ENCODE measurements at places on chromosomes 16 and 17. TPM values are rescaled to one million over a fixed set of nuclear protein-coding genes. Genes with fewer than 3 reads are reported as not detected.

DNA sequence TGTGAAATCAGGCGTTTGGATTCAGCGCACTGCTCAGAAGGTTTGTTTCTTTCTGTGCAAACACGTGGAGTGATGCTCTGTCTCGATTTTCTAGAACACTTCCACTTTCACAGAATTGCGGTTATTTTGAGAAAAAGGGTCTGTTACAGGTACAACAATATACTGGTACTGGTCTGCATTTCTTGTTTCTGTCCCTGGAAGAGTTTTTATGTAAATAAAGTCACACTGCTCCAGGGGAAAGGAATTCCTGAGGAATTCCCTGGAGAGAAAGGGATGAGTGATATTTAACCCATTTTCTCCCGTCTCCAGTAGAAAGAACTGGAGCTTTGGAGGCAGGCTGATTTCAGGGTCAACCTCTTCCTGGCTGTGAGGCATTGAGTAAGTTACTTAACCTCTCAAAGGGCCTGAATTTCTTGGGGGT lies 16.2 kb upstream of the RMI2 start:
- H3K4me3 ChIP-seq, result peak overlapping the region; percentile 44
- peak overlapping the region; percentile 47 for H3K27ac ChIP-seq
- no peaks in the 10 kb centered on the region for H3K36me3 ChIP-seq
- DNase-seq, result no peak
- no peaks in the 10 kb centered on the region for H3K27me3 ChIP-seq

Gene TNFRSF13B
- total RNA-seq, result not detected

- DNase-seq, result no peak
- H3K4me3 ChIP-seq, result no peak overlapping the region
- H3K27ac ChIP-seq, result no peak overlapping the region
- peaks cover 8% of the 10 kb centered on the region for H3K4me1 ChIP-seq
- no peaks in the 10 kb centered on the region for H3K27me3 ChIP-seq
Observed at GRCh38 chr17:2177235-2177811, 122.4 kb downstream of the HIC1 start.

DNA sequence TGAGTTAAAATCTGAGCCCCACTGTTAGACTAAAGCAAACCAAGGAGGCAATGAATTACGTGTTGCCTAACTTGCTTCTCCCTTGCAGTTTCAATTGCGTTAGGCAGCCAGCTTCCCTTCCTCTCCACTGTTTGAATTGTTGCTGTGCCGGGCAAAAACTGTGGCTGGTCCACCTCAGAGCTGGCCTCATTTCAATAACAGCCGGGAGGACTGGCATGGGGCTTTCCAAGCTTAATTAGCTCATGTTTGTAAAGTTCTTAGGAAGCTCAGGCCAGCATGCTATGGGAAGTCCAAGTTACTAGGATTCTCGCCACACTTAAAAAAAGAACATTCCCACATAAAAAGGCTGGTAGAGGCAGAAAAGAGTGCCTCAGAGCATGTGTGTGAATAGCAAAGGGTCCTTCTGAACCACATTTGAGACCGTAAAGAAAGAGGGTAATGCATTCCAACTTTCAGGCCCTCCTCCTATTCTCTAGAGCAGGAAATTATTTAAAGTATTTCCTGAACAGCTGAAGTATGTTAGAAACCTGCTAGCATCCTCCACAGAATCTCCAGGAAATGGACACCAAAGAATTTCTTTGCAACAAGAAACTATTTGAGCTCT lies 79.0 kb upstream of the SMURF2 start:
- no peaks in the 10 kb centered on the region for H3K36me3 ChIP-seq
- H3K4me1 ChIP-seq, result peaks cover 23% of the 10 kb centered on the region
- DNase-seq, result no peak

DNA sequence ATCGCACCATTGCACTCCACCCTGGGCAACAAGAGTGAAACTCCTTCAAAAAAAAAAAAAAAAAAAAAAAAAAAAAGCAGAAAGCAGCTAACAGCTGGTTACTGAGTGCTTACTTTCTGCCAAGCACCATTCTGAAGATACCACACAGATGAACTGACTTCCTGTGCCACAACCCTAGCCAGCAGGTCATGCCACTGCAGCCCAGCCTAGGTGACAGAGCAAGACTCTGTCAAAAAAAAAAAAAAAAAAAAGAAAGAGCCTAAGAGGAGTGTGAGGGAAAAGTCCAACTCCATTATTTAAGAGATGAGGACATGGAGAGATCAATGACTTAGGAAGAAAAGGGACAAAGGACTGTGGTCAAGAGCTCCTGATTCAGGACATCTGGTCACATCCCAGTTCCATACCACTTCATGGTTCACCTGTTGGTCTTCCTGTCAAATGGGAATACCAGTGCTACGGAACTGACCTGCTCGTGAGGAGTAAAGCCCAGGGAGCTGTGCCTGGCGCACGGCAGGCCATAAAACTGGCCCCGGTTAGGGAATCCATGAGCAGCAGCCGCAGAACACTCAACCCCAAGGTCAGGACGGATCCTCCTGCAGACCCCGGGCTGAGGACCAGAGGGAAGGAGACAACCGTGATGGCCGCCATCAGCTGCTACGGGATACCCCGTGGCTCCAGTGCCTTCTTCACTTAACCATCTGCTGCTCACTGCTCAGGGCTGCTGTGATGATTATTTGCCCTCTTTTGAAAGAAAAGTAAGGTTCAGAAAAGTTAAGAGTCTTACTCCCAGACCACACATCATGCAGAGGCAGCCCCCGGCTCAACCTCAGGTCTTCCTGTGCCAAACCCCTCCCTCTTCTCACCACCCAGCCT lies 950 bp downstream of the KLHDC4 start:
- H3K4me1 ChIP-seq, result peaks cover 31% of the 10 kb centered on the region
- H3K27me3 ChIP-seq, result no peaks in the 10 kb centered on the region
- DNase-seq, result peak; percentile 18
- H3K36me3 ChIP-seq, result peaks cover 40% of the 10 kb centered on the region
- H3K4me3 ChIP-seq, result peak overlapping the region; percentile 86

Gene PLCG2
- total RNA-seq, result 13.7 TPM

DNA sequence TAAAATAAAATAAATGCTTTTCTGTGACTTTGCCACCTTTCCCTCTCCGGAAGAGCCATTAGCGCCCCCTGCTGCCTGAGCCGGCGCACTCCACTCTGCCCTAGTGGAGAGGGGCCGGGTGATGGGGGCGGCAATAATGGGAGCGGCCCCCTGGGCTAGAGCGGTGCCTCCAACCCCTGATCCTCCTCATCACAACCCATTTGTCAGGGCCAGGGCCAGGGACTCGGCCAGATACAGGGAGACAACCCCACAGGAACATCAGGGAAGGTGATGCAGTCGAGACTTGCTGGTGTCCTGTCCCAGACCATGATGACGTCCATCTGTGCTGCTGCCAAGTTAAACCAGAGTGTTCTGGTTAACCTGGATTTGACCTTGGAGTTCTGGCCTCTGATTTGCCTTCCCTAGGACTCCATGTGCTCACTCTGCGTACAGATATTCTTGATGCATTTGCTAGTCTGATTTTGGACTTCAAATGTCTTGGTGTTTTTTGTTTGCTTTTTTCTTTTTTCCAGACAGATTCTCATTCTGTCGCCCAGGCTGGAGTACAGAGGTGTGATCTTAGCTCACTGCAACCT lies 46.1 kb upstream of the BPTF start:
- DNase-seq, result peak; percentile 30
- no peak overlapping the region for H3K4me3 ChIP-seq
- no peak overlapping the region for H3K27ac ChIP-seq
- H3K36me3 ChIP-seq, result no peaks in the 10 kb centered on the region
- H3K27me3 ChIP-seq, result no peaks in the 10 kb centered on the region
- H3K4me1 ChIP-seq, result no peaks in the 10 kb centered on the region

DNA sequence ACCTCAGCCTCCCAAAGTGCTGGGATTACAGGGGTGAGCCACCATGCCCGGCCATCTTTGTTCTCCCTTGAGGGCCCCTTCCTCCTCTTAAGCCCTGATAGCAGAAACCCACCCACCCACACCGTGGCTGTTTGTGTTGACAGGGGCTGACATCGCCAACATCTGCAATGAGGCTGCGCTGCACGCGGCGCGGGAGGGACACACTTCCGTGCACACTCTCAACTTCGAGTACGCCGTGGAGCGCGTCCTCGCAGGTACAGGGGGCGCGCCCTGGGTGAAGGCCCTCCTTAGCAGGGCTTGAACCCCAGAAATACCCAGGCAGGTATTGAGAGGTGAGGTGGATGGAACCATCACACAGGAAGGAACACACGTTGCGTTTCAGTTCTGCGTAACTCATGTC lies 12.6 kb upstream of the RPL13 start:
- no peaks in the 10 kb centered on the region for H3K27me3 ChIP-seq
- H3K36me3 ChIP-seq, result peaks cover 25% of the 10 kb centered on the region
- H3K27ac ChIP-seq, result peak overlapping the region; percentile 87
- peaks cover 27% of the 10 kb centered on the region for H3K4me1 ChIP-seq

DNA sequence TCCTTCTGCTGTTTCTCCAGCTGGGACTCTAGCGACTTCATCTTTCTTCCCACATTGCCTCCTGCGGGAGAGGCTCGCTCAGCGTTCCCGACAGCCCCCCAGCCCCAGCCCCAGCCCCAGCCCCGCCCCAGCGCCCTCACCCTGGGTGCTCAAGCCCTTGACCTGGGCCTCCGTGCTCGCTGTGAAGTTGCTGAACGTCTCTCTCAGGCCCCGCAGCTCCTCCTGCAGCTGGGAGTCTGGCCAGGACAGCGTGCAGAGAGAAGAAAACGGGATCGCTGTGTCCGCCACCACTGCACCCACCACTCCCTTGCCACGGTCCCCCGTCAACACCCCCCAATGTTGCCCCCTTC lies 2.4 kb downstream of the ASGR1 start:
- peaks cover 12% of the 10 kb centered on the region for H3K4me1 ChIP-seq
- H3K4me3 ChIP-seq, result no peak overlapping the region
- H3K36me3 ChIP-seq, result no peaks in the 10 kb centered on the region
- H3K27me3 ChIP-seq, result peaks cover 12% of the 10 kb centered on the region

GRCh38 chr16:49786926-49787557 lies 68.9 kb downstream of the ZNF423 start:
- H3K27ac ChIP-seq, result no peak overlapping the region
- DNase-seq, result no peak
- H3K4me1 ChIP-seq, result no peaks in the 10 kb centered on the region
- H3K36me3 ChIP-seq, result no peaks in the 10 kb centered on the region

- no peaks in the 10 kb centered on the region for H3K36me3 ChIP-seq
- no peak overlapping the region for H3K4me3 ChIP-seq
- H3K27me3 ChIP-seq, result no peaks in the 10 kb centered on the region
- H3K4me1 ChIP-seq, result peaks cover 12% of the 10 kb centered on the region
Observed at GRCh38 chr17:78159575-78160158, 8.7 kb upstream of the SYNGR2 start.

DNA sequence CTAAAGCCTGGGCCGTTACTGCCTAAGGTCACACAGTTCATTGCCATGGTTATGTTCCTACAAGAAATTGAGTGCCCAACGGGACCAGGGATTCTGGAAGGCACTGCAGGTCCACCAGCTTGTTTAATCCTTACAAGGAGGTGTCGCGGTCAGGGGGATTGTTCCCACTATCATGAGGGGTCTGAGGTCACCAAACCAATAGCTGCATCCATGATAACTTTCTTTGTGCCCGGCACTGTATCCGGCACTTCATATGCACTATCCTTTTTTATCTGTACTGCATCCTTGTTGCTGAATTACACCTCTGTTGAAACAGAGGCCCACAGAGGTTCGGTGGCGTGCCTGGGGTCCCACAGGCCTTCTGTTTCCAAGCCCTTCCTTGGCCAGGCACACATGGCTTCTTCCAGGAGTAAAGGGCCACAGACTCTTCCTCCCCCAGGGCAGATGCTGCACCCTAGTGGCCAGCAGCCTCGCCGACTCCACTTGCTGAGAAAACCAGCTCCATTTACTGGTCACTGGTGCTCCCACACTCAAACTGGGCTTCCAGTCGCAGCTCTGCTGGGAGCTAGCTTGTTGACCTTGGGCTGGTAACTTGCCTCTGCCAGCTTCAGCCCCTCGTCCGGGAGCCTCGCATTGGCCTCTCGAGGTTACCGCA lies 82.0 kb upstream of the PLCG2 start:
- peak; percentile 64 for DNase-seq
- H3K4me3 ChIP-seq, result no peak overlapping the region
- no peaks in the 10 kb centered on the region for H3K27me3 ChIP-seq
- peak overlapping the region; percentile 3 for H3K27ac ChIP-seq
- H3K4me1 ChIP-seq, result no peaks in the 10 kb centered on the region

Gene DNAH2
- total RNA-seq, result not detected

DNA sequence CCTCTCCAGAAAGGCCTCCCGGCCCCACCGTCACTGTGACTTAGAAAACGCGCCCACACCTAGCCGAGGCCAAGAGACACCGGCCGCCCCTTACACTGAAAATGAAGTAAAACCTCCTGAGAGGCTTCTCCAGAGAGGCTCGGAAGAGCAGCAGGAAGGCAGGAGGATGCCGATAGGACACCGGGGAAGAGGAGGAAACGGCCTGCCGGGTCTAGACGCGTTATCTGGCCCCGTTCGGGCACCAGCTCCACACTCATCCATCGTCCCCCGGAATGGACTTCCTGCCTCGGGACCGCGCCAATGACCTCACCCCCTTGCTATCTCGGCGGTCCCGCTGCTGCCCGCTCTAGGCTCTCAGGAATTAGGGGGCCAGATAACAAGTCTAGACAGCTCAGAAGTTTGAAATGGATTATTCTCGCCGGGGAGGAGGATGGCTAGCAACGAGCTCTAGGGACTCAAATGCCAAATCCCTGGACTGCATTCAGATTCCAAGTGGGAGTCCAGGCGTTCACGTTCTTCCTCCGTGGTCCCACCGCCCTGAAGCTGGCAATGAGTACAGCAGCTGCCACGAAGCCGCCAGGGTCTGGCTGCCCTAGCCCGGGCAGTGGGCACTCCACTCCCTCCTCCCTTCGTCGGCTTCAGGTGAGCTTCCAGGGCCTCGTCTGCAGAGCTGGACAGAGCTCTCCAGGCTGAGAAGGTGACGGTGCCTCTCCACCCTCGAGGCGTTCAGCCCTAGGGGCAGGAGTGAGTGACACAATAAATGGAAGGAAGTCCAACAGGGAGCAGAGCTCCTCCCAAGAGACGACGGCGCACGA lies 350.9 kb downstream of the FOXL1 start:
- no peak overlapping the region for H3K4me3 ChIP-seq
- peaks cover 1% of the 10 kb centered on the region for H3K4me1 ChIP-seq
- peaks cover 46% of the 10 kb centered on the region for H3K27me3 ChIP-seq
- H3K27ac ChIP-seq, result no peak overlapping the region

- peaks cover 9% of the 10 kb centered on the region for H3K4me1 ChIP-seq
- no peak for DNase-seq
- no peaks in the 10 kb centered on the region for H3K27me3 ChIP-seq
- H3K36me3 ChIP-seq, result peaks cover 45% of the 10 kb centered on the region
- H3K4me3 ChIP-seq, result no peak overlapping the region
Observed at GRCh38 chr17:16072031-16072430, 72.4 kb downstream of the TTC19 start.

GRCh38 chr17:1720856-1721386 lies 3.6 kb upstream of the WDR81 start:
- no peak overlapping the region for H3K4me3 ChIP-seq
- H3K27me3 ChIP-seq, result no peaks in the 10 kb centered on the region
- no peaks in the 10 kb centered on the region for H3K36me3 ChIP-seq

- no peaks in the 10 kb centered on the region for H3K4me1 ChIP-seq
- H3K4me3 ChIP-seq, result no peak overlapping the region
Observed at GRCh38 chr16:75794426-75794825, 68.1 kb upstream of the CPHXL start.

Data from activated CD8-positive, alpha-beta T cell treated with anti-CD3 and anti-CD28 coated beads for 36 hours (primary cell).